ENCODE measurements at places on chromosomes 11 and 22.

- no peak for DNase-seq
These were observed 5.9 kb downstream of the VPS26B start for GRCh38 chr11:134230339-134230738.

GRCh38 chr11:278001-278951, at the start of gene NLRP6:
Gene NLRP6, plus strand, starts transcription at chr11:278407. Its CDS starts 163 bp downstream, at chr11:278570.
- DNase-seq, result no peak

DNA sequence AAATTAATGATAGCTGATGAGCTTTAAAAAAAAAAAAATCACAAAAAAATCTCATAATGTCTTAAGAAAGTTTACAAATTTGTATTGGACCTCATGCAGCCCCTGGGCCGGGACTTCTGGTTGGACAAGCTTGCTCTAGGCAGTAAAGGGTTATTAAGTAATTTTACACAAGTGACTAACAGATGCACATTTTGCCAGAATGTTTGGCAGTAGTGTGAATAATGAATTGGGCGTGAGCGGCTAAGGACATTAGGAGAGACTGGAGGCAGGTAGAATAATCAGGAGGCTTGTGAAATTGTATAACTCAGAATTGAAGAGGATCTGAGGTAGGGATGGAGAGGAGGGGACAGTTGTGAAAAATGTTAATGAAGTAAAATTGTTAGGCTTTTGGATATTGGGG, 77.4 kb downstream of the HIPK3 start:
- no peak for DNase-seq

- DNase-seq, result no peak
These were observed 17.4 kb upstream of the ANO1 start for GRCh38 chr11:70060611-70061293.

GRCh38 chr11:3166268-3167142, 1.4 kb upstream of the OSBPL5 start:
- no peak for DNase-seq

- peak; percentile 62 for DNase-seq
These were observed 864.2 kb downstream of the FAM181B start for GRCh38 chr11:81869351-81870065.

DNA sequence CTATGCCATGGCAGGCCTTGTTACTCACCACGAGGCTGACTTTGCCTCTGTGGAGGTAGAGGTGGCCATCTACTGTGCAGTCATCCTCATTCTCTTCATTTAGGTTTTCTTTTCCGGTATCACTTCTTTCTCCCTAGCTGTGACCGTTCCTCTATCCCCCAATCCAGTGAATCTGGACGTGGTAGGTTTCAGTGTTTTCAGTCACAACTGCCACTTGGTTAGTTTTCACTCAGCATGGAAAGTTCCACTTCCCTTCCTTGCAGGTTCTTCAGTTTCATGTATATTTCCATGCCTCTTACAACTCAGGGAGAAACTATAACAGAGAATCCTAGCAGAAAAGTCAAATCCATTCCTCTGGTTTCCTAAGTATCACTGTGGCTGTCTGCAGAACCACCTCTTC, 1.9 kb downstream of the HPS4 start:
- DNase-seq, result no peak

DNA sequence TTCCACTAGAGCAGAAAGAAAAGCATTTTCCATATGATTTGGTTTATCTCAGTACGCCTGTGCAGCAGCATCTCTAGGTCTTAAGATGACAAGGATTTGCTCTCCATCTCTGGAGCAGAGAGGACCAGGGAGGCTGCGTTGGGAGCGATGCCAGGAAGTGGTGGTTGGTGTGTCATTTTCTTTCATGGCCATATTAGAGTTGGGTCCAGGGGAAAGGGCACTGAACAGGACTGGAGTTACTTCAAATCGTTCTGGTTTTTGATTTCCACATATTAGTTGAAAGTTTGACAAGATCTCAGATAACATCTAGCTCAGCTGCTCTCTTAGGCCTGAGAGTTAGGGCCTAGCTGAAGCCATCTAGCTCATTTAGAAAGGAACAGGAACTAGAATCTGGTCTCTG, 157.7 kb downstream of the ADAMTS15 start:
- no peak for DNase-seq

GRCh38 chr11:106369224-106369623, 291.8 kb downstream of the AASDHPPT start:
- no peak for DNase-seq

- DNase-seq, result no peak
These were observed 9.4 kb downstream of the C11orf97 start for GRCh38 chr11:94521684-94522083.

DNA sequence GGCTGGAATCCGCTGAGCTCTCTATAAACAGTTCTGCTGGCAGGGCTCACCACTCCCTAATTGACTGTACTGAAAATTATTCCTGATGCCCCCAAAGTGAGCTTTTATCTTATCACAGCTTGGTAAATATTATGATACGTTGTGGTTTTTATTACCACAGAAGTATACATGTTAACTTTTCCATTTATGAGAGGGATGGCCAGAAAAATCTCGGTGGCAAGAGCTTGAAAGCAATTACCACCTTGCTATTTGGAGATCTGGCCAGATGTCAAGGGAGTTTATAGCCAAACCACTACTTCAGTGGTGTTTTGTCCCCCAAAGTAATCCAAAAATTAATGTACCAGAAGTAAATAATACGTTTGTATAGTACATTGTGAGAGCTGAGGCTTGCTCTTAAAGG, 75.4 kb upstream of the RCN1 start:
- DNase-seq, result no peak

DNA sequence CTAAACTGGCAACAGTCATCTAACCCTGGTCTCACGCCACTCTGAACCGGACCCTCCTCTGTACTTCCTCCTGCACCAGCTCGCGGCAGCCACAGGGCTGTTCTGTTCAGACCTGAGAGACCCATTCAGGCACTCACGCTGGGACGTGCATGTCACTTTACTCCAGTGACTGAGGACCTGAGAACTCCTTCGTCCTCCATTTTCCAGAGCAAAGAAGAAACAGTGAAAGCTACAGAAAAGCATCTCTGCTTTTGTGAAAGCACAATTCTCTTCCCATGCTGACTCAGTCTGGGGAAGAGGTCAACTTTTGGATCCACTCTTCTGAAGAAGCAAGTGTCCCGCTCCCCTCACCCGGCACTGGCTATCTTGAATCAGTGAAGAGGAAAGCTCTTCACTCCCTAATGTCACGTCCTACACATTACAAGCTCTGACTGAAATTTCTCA, 24.5 kb downstream of the PISD start:
- DNase-seq, result no peak

GRCh38 chr11:94740083-94741021, 27.8 kb upstream of the AMOTL1 start:
- DNase-seq, result no peak

- DNase-seq, result no peak
These were observed 141.2 kb downstream of the DLG2 start for GRCh38 chr11:85485902-85486301.

DNA sequence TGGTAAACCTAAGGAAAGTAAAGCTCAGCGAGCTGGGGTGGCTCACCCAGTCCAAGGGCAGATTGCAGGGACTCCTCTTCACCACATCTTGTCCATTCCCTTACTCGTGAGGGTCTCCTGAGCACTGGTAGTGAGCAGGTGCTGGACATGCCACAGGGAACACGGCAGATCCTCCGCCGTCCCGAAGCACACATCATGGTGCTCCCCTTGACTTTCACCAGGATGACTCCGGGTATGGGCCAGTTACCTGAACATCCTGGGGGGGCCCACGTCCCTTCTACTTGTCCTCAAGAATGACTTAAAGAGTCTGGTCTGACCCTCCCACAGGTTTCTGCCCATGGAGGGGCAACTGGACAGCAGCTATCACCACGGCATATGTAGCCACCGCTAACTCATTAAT, 8.0 kb upstream of the SF1 start:
- DNase-seq, result no peak

GRCh38 chr22:22704156-22704946, 59.9 kb downstream of the GGTLC2 start:
- no peak for DNase-seq

DNA sequence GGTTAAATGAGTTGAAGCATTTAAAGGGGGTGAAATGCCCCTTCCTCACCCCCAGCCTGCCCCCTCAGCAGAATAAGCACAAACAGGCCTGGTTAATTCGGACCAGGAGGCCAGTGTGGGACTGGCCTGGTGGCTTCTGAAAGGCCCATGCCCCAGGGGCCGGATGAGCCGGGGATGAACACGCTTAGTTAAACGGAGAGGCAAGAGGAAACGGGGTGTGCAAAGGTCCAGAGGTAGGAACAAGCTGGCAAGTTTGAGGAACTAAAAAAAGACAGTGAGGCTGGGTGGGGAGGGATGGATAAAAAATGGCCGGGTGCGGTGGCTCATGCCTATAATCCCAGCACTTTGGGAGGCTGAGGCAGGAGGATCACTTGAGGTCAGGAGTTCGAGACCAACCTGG, 11.5 kb downstream of the SCUBE1 start:
- no peak for DNase-seq

DNA sequence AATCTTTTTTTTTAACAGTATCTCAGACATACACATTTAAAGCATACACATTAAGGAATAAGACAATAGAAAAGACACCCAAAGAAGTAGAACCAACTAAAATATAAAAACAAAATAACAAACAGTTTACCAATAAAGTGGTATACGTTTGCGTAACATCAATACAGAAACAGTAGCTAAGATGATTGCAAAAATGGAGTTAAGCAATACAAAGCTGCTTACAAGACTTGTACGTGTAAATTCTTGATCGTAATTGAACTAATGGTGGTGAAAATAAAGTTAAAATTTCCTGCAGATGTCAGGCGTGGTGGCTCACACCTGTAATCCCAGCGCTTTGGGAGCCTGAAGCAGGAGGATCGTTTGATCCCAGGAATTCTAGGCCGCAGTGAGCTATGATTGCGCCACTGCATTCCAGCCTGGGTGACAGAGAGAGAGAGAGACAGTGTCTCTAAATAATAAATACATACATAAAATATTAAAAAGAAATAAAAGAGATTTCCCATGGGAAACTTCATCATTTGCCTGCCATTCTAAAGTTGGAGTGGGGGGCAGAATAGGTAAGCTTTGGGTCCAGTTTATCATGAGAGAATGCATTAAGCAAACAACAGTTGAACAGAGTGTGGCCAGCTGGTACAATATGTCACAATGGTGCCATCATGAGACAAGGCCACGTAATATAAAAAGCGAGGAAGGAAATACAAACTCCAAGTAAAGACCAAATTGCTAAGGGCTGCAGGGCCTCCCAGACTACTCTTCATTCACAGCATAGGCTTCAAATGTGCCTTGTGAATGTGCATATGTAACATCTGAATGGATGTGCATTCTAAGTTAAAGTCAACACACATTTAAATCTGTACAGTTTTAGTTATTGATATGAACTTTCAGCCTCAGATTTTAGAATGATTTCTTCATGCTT, 38.9 kb upstream of the EED start:
- no peak for DNase-seq

DNA sequence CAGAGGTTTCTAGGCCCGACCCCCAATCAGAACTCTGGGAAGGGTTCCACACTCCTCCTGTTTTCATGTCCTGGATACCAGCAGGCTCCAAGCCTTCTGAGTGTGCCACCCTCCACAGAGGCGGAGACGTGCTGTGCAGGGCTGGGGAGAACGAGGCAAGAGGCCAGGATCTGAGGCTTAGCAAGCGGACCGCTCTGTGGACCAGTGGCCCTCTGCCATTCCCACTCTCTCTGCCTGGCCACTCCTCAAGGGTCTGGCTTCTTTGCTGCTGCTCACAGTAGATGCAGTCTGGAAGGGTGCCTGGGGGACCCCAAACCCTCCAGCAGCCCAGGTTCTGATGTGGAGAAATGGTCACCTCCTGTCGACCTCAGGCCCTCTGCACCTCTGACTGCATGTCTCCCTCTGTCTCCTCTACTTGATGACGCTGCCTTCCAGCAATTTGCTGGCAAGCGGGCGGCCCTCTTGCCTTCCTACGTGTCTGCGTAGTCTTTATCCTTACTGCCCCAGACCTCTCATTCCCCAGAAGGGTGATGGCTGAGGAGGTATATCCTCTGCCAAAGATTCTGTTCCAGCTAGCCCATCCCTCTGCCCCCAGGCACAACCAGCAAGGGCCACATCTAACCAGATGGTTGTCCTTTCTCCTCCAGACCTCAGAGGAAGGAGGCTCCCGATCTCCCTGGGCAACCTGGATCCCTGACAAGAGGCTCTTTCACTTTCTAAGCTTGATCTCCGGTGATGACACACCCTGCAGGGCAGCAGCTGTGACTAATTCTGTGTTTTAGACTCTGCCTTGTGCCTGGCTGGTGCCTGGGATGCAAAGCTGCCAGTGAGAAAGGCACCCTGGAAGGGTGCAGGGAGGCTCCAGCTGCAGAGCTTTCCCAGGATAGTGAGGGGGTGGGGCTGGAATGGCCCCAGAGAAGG, 87.3 kb downstream of the NAT10 start:
- no peak for DNase-seq

DNA sequence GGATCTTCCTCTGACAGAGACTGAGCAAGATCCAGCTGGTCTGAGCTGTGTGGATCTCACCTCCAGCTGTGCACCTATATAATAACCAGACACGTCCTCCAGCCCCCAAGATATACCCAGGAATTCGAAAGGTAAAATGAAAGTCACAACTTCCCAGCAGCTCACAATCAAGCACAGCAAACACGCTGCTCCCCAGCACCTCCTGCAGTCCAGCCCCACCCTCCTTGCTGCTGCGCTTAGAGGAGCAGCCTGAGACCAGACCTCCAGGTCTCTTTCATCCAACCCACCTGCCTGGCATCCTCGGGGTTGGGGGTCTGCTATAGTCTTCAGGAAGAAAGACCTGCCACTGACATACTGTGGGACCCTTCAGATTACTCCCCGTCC, 3.0 kb upstream of the APOL4 start:
- DNase-seq, result no peak

- no peak for DNase-seq
These were observed 247.5 kb downstream of the ST3GAL4 start for GRCh38 chr11:126602993-126603392.

- no peak for DNase-seq
These were observed 5.0 kb upstream of the CCND1 start for GRCh38 chr11:69635804-69636511.

GRCh38 chr11:19979519-19979845, 180.8 kb downstream of the DBX1 start:
- no peak for DNase-seq

- DNase-seq, result no peak
These were observed 40.1 kb downstream of the CTSC start for GRCh38 chr11:88297421-88297820.

GRCh38 chr11:112665291-112665690, 295.9 kb upstream of the NCAM1 start:
- no peak for DNase-seq

- DNase-seq, result no peak
These were observed 90.2 kb downstream of the SWAP70 start for GRCh38 chr11:9754010-9754471.

GRCh38 chr11:96168623-96169022, 174.4 kb downstream of the MAML2 start:
- DNase-seq, result no peak

DNA sequence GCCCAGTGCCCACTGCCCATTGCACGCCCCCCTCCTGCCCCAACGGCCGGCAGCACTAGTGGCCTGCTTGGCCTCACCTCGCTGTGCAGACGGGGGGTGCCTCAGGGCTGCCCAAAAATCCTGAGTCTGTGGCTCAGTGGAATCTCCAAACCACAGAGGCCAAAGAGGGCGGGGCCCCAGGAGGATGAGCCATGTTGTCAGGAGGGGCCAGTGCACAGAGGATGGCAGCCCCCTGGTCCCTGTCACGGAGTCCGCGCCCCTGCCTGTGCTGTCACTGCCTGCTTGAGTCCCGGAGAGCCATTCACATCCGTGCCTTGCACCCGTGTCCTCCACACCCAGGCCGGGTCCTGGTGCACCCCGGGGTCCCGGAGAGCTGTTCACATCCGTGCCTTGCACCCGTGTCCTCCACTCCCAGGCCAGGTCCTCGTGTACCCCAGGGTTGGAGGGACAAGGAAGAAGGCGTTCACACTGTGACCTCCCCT, 36.4 kb upstream of the MUC5AC start:
- no peak for DNase-seq
